ENCODE measurements at places on chromosomes 7 and 10.

- DNase-seq: no peak
Measured at GRCh38 chr7:21407796-21408480, 19.9 kb upstream of the SP4 start.

GRCh38 chr7:21041666-21042065, 255.0 kb upstream of the SP8 start:
- no peak for DNase-seq

DNA sequence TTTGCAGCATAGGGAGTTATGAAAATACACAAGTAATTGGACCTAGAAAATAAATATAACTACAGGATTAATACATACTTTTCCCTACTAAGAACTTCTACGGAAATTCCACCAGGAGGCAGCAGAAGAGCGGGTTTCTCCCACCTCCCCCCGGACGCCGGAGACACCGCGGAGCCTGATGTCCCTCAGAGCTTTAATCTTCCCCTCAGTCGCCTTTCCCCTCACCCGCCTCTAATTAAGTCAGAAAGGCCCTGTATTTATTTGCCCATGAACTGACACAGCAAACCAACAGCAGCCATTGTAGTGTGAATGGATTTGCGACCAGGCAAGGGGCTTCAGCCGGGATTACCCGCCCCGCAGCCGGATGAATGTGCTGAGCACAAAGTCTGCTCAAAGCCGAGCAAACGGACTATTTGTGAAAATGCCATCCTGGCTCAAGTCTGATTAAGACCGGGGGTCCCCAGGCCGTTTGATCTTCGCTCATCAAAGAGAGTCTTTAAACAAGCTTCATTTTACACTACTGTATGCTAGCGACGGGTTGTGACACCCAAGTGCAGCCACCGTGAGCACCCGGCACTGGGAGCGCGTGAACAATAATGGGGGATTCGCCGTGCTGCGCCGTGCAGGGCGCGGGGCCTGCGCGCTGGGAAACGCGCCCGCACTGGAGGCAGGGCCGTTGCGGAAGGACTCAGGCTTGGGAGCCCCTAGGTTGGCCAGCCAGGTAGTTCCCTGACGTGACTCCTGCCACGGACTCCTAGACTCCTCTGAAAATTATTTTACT, 5.6 kb upstream of the DKK1 start:
- peak; percentile 45 for DNase-seq

DNA sequence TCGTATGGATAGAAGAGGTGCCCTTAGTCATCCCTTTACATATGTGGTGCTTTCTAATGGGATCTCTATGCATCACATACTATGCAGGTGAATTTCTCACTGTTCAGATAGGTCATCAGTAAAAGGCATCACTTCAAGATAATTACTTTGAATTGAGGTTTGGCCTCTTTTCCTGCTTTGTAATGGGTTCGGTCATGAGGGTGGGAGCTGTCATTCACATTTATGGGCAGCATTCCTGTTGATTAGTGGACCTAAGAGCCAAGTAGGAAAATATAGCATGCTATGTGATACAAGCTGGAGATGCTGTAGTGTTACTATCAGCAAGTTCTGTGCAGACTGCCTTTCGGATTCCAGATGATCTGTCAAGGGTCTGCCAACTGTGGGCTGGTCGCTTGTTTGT, 156.3 kb downstream of the LCOR start:
- DNase-seq: no peak

Data from HT1080 (cell line).